Esophagus muscularis mucosa (tissue), 4 donors: ENCODE measurements at places on chromosomes 7 and 10. TPM values are rescaled to one million over a fixed set of nuclear protein-coding genes. Genes with fewer than 3 reads are reported as not detected.
A peak's percentile ranks its signal among the peaks of the same experiment; 100 is the strongest.

SFRP5 gene
- total RNA-seq = 31.6 TPM

GRM3 gene
- not detected for total RNA-seq

ZNF425 gene
- 2.1 TPM for total RNA-seq

TMEM178B gene
- 1.3 TPM for total RNA-seq

TMEM26 gene
- total RNA-seq = not detected

NANOS1 gene
- total RNA-seq = 8.0 TPM

PNLIPRP3 gene
- total RNA-seq = not detected

ARHGAP12 gene
- total RNA-seq = 34.8 TPM

C7orf33 gene
- not detected for total RNA-seq

DNA sequence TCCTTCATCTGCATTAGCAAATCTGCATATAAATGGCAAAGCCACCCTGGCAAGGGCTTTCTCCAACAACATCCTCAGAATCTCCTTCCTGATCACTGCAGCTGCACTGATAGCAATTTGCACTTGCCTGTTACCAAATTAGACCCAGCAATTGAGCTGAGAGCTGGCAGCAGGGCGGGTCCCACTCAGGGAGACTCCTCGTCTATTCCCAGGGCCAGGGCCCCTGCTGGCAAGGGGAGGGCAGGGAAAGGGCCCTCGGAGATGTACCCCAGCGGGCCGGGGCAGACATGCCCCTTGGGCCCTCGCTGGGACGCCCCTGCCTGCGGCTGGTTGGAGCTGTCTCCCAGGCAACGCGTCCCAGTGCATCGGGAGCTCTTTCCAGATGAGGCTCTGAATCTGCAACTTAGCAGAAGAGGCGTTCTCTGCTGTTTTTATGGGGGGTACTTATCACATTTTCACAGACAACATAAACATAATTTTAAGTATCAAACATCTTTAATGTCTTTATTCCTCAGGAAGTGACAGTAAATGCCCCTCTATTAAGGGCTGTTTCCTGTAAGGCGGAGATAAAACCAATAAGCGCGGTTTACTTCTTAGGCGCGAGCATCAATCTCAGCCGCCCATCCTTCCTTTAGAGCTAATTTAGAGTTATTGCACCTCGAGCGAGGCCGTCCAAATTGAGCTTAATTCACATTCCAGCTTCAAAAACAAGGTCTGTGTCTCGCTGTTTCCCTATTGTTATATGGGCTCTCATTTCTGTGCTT, 249.0 kb upstream of the PPP2R2D start:
- no peaks in the 10 kb centered on the region for H3K36me3 ChIP-seq
- no peak overlapping the region for H3K27ac ChIP-seq
- H3K4me1 ChIP-seq = no peaks in the 10 kb centered on the region
- no peak overlapping the region for H3K4me3 ChIP-seq

DNA sequence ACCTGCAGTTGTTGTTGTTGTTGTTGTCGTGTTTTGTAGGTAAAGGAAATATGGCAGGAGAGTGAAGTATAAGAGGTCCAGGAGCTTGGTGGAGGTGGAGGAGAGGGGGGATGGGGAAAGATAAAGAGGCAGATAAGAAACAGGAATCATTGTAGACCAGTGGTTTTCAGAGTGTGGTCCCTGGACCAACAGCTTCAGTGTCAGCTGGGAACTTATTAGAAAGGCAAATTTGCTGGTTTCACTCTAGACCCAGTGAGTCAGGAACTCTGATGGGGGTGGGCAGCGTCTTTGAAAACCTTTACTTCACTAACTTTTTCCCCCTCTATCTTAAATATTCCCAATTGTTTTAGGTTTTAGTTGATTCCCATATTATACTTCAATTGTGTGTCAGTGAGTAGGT, 241.5 kb downstream of the AUTS2 start:
- H3K27me3 ChIP-seq = no peaks in the 10 kb centered on the region
- no peaks in the 10 kb centered on the region for H3K36me3 ChIP-seq
- no peak overlapping the region for H3K27ac ChIP-seq
- no peak overlapping the region for H3K4me3 ChIP-seq

- H3K36me3 ChIP-seq = no peaks in the 10 kb centered on the region
- H3K4me3 ChIP-seq = no peak overlapping the region
- no peaks in the 10 kb centered on the region for H3K27me3 ChIP-seq
- peaks cover 28% of the 10 kb centered on the region for H3K4me1 ChIP-seq
- DNase-seq = no peak
Observed at GRCh38 chr7:31955021-31955420, 115.2 kb downstream of the PDE1C start.

DNA sequence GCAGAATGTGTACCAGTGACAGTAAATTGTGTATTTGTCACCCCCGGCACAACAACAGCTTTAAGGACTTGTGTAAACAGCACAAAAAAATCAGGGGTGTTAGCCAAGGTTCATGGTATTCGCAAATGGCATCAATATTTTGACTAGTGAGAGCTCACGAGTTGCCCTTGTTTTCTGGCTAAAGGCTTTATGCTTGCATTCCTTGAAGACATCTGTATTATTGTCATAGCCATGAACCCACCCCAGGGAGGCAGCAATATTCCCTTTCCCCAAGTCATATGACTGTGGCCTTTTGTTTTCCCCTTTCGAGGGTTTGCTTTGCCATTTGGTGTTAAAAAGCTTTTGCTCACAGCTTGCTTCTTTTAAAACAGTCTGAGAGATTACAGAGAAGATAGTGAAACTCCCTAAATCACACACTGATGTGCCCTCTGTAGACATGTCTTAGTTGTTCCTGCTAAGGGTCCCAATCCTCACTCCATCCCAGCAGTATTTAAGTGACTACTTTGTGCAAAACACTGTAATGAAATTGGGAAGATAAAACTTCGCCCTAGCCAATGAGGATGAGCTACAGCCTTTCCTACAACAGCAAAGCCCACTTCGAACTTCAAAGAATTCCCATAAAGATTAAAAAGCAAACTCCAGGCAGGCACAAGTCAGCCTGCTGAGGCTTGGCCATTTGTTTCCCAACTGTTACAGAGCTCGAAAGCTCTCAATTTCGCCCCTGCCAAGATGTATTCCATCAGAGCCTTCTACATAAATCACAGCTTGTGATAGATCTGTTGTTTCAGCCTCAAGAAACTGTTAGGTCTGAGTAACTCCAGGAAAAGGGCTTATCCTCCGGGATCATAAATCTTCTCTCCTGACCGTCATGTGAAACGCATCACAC, 172.3 kb downstream of the ADAM12 start:
- H3K4me3 ChIP-seq = no peak overlapping the region
- no peaks in the 10 kb centered on the region for H3K27me3 ChIP-seq
- no peaks in the 10 kb centered on the region for H3K36me3 ChIP-seq
- no peak overlapping the region for H3K27ac ChIP-seq

DNA sequence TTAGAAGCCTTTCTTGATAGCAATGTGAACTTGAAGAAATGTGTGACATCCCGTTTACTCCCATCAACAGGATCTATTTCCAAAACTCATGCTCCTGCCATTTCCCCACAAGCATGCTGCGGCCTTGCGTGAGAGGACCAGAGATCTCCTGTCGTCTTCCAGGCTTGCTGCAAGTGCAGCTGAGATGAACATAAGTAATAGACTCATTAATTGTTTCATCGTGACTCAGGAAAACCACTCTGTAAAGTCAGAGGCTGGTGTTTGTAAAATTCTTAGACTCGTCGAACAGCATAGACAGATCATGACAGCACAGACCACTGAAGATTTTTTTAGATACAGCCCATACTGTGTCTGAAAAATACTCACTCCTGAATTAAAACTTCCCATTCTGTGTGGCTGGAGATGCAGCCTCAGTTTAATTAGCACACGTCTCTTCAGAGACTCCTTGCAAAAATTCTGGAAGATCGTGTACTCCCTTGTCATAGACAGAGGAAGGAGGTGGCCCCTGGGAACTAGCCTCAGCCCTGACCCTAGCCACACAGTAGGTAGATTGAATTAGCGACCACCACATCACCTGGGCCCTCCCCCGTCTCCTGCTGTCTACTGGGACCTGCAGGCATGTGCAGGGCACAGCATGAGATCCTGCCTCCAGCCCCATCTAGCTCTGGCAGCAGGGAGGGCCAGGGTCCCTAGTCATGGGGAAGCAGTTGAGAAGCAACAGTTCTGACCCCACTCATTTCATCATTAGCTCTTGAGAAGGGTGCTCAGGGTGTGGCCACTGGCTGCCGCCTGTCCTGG, 226.0 kb downstream of the CELF2 start:
- H3K27me3 ChIP-seq = no peaks in the 10 kb centered on the region
- no peak for DNase-seq
- peaks cover 42% of the 10 kb centered on the region for H3K4me1 ChIP-seq
- H3K4me3 ChIP-seq = no peak overlapping the region
- no peak overlapping the region for H3K27ac ChIP-seq
- H3K36me3 ChIP-seq = peaks cover 22% of the 10 kb centered on the region

DNA sequence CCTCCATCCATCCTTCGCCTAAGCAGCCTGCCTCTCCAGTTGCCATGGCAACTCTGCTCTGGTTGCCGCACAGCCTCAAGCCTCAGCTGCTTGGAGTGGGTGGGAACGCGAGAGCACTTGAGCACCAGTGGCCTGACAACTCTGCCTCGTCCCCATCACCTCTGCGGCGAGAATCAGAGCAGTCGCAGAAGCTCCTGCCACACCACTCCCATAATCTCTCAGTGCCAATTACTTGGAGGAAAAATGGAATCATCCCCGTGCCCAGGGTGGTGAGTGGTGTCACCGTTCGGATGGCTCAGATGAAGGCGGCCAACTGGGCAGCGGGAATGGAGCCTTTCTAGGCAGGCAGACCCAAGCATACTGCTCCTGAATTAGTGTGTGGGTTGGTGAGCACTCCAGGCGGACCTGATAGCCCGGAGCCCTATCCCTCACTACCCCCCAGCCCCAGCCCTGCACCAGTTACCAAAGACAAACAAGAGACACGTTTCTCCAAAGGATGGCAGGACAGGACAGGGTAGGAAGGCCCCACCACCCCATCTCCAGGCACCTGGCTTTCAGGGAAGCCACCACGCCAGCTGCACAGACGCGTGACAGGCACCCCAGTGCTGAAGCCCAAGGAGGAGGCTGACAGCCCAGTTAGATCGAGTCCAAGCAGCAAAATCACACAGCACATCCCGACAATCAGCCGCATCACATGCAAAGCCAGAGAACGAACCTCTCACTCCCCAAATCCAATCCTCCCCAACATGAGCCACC, 335.4 kb downstream of the PTPRN2 start:
- H3K27me3 ChIP-seq = no peaks in the 10 kb centered on the region
- no peaks in the 10 kb centered on the region for H3K4me1 ChIP-seq
- no peaks in the 10 kb centered on the region for H3K36me3 ChIP-seq
- no peak overlapping the region for H3K4me3 ChIP-seq
- DNase-seq = no peak

GRCh38 chr7:12709726-12710502, 22.5 kb downstream of the ARL4A start:
- no peak overlapping the region for H3K4me3 ChIP-seq
- no peak for DNase-seq
- H3K27me3 ChIP-seq = no peaks in the 10 kb centered on the region
- H3K4me1 ChIP-seq = peaks cover 14% of the 10 kb centered on the region

DNA sequence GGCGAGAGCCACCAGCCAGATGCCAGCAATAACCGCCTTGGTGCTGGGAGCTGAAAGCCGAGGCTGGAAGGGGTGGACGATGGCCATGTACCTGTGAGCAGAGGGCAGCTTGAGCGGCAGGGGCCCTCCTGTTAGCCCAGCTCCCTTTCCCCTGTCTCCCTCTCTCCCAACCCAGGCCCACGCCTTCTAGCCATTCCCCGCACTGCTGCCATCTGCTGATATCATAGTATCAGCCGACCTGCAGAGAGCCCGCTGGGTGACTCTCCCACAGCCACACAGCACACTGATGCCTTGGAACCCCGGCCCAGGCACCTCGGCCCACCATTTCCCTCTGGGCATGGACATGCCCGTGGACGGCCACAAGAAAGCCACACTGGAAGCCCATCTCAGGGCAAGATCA, 1.7 kb downstream of the TACR2 start:
- no peaks in the 10 kb centered on the region for H3K27me3 ChIP-seq
- H3K36me3 ChIP-seq = no peaks in the 10 kb centered on the region
- peaks cover 77% of the 10 kb centered on the region for H3K4me1 ChIP-seq
- peak overlapping the region; percentile 98 for H3K27ac ChIP-seq

- no peaks in the 10 kb centered on the region for H3K36me3 ChIP-seq
- DNase-seq = no peak
- no peaks in the 10 kb centered on the region for H3K4me1 ChIP-seq
Observed at GRCh38 chr10:16662923-16663322, 141.2 kb upstream of the C1QL3 start.

GRCh38 chr7:25196132-25196896, 32.0 kb downstream of the NPVF start:
- H3K27me3 ChIP-seq = no peaks in the 10 kb centered on the region
- H3K27ac ChIP-seq = no peak overlapping the region
- no peaks in the 10 kb centered on the region for H3K4me1 ChIP-seq
- no peak for DNase-seq
- H3K36me3 ChIP-seq = no peaks in the 10 kb centered on the region

DNA sequence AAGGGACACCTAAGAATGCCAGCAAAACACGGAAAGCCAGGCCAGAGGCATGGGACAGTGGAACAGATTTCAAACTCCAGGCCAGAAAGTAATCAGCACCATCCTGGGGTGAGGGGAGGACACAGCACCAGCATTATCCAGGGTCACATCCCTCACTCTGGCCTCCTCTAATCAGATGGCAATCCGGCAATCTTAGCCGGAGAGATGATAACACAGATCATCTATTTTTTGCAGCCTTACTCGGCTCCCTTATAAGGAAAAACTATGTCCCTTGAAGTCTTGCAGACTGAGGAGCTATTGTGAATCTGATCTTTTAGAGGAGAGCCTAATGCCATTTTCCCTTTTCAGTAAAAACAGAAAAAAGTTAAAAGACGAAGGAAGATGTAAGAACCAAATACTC, 16.5 kb downstream of the TRIL start:
- no peaks in the 10 kb centered on the region for H3K27me3 ChIP-seq
- no peak overlapping the region for H3K27ac ChIP-seq
- DNase-seq = peak; percentile 34
- no peak overlapping the region for H3K4me3 ChIP-seq

DNA sequence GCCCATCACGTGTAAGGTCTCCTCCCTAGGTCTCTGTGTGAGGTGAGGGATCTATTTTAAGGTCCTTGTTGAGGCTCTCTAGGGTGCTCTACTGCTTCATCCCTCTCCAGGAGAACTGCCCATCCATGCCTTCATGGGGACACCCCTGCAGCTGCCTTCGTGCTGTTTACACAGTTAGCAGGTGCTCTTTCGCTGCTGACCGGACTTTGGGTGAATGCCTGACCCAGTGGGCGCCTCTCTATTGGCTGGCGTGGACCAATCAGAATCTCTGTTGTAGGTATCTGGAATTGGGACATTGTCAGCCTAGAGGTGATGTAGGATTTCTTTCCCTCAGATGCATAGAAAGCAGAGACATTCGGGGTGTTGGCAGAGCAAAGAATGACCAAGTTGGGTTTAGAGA, 38.7 kb upstream of the HMX3 start:
- no peak overlapping the region for H3K4me3 ChIP-seq
- H3K4me1 ChIP-seq = no peaks in the 10 kb centered on the region
- DNase-seq = no peak
- no peaks in the 10 kb centered on the region for H3K27me3 ChIP-seq
- no peaks in the 10 kb centered on the region for H3K36me3 ChIP-seq
- no peak overlapping the region for H3K27ac ChIP-seq

DNA sequence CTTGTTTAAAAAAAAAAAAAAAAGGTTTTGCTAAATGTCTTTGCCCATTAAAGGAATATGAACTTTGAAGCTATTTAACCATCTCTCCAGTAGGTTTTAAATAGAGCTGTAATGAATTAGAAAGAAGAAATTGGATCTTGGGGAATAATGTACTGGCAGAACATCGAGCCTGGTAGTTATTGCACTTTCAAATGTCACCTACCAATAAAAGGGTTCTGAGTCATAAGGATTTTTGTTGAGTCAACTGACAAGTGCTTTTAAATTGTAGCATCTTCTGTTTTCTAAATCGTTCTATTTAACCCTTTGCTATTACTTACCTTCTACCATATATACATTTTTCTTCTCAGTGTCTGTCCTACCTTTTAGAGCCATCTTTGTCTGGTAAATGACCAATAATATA, 10.7 kb downstream of the CUTC start:
- no peak overlapping the region for H3K4me3 ChIP-seq
- peaks cover 75% of the 10 kb centered on the region for H3K36me3 ChIP-seq
- DNase-seq = no peak
